Kasumi-1 (cell line): ENCODE measurements at places on chromosomes 1 and 21.

GRCh38 chr1:53470155-53470554 is 11.0 kb downstream of the DMRTB1 start:
- DNase-seq = no peak

GRCh38 chr1:220281159-220281574 is 8.9 kb upstream of the RAB3GAP2 start:
- peak; percentile 70 for DNase-seq

- DNase-seq = peak; percentile 79
These were observed 522.9 kb downstream of the LRRIQ3 start for GRCh38 chr1:73674945-73675561.

- DNase-seq = no peak
These were observed 21.3 kb downstream of the ZCCHC17 start for GRCh38 chr1:31318146-31318545.

GRCh38 chr1:55472784-55473183 is 257.6 kb upstream of the USP24 start:
- no peak for DNase-seq

DNA sequence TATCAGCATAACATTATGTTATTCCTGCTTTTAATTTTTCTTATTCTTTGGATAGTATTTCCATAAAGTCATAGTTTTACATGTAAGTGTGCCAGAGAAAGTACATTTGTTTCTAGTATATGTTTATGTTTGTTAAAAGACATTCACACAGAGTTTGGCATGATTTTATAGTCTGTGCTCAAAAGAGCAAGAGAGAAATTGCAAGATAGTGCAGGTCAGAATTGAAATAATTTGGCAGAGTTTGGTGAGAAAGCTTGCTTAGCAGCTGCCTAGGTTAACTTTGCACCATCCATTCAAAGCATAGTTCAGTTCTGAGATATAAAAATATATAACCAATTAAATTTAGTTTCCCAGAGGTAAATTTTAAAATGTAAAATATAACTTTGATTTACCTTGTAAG is 17.0 kb downstream of the NEK7 start:
- DNase-seq = no peak

GRCh38 chr21:42374457-42374856 is 8.1 kb upstream of the TFF1 start:
- no peak for DNase-seq

DNA sequence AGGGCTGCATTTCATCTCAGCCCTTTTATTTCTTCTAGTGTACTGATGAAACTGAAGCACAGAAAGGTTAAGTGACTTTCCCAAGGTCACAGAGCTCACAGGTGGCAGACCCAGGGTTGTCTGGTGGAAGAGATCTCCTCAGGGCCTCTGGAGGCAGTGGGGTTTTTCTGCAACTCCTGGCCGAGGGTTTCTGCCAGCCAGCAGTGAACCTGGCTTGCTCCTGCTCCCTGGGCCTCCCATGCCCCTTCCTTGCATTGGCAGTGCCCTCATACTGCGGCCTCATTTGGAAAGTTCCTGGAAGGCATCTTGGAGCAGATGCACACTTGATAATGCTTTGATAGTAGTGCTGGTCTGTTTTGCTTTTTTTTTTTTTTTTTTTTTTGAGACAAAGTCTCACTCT is 7.7 kb downstream of the GALNT2 start:
- no peak for DNase-seq

DNA sequence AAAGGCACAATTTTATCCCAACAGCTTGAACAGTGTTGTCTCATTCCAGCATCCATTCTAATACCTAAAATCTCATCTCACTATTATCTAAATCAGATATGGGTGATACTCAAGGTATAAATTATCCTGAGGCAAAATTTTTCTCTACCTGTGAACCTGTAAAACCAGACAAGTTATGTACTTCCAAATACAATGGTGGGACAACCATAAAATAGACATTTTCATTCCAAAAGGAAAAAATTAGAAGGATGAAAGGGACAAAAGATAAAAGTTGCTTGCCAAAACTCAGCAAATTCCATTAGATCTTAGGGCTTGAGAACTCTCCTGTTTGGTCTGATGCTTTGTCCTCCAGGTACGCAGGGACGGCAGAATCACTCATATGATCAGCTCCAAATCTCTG is 650.5 kb downstream of the ADGRL2 start:
- DNase-seq = no peak
